CD4-positive, alpha-beta T cell treated with Interleukin-4 for 4 hours (primary cell): ENCODE measurements at places on chromosomes 4 and X.

GRCh38 chr4:106344647-106344970 is 24.0 kb downstream of the GIMD1 start:
- DNase-seq, result no peak

- no peak for DNase-seq
Measured at GRCh38 chrX:72540318-72540717, 32.3 kb downstream of the HDAC8 start.

- DNase-seq, result no peak
Measured at GRCh38 chr4:159551281-159551680, 448.4 kb downstream of the RAPGEF2 start.

- DNase-seq, result peak; percentile 30
Measured at GRCh38 chrX:41178201-41178600, 93.0 kb downstream of the USP9X start.

DNA sequence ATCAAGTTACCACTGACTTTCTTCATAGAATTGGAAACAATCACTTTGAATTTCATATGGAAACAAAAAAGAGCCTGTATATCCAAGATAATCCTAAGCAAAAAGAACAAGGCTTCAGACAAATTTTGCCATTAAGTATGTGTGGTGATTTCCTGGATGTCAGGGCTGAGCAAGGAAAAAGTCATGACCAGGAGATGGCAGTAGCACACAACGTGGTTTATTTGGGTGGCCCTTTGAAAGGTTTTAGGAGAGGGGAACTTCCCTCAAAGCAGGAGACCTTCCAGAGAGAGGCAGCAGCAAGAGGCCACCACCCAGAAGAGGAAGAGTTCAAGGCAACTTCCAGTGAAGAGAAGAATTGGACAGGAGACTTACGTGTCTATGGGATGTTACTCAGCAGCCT is 18.1 kb upstream of the ZXDB start:
- peak; percentile 26 for DNase-seq
